ENCODE measurements at places on chromosomes 1 and 21.
A peak's percentile ranks its signal among the peaks of the same experiment; 100 is the strongest.

DNA sequence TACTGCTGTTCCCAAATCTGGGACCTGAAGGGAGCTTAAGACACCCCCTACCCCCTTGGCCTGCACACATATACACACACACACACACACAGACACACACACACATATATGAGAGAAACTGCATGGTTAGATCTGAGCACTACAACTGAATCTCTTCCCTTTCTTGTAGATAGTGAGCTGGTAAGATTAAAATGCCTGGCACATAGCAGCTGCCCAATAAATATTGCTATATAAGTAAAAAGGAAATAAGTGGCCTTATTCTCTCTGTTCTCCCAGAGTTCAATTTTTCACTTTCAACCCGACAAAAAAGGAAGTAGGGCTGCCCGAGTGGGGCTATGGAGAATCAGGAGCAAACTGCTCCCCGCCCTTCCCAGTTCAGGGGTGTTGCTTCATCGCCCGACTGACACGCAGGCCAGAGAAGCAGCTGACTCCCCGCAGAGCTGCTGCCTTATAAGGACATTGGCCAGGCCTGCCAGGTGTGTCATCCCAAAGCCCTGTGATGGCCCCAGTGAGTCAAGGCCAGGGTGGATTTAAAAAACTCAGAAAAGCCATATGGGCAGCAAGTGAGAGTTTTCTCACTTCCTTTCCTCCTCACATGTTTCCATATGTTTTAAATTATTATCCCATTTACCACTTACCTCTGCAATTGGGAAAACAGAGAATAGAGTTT, 106.5 kb upstream of the SLC44A3 start:
- no peak for DNase-seq

GRCh38 chr1:66452162-66452561, 81.8 kb upstream of the SGIP1 start:
- no peak for DNase-seq

DNA sequence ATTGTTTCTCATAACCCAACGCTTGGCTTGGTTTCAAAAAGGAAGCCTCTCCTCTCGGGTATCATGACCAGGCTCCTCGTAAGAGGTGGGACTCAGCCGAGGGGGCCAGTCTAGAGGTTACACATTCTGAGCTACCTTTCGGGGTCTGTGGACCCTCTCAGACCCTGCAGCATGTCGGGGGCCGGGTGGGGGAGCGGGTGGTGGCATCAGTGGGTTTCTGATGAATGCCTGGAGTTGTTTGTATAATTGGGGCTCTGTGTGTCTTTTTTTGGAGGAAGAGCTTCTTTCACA, 229.3 kb downstream of the CAMTA1 start:
- DNase-seq = no peak

- no peak for DNase-seq
Observed at GRCh38 chr1:85494904-85495266, 29.9 kb upstream of the DDAH1 start.

GRCh38 chr1:212215910-212216309, 69.3 kb upstream of the PPP2R5A start:
- no peak for DNase-seq

DNA sequence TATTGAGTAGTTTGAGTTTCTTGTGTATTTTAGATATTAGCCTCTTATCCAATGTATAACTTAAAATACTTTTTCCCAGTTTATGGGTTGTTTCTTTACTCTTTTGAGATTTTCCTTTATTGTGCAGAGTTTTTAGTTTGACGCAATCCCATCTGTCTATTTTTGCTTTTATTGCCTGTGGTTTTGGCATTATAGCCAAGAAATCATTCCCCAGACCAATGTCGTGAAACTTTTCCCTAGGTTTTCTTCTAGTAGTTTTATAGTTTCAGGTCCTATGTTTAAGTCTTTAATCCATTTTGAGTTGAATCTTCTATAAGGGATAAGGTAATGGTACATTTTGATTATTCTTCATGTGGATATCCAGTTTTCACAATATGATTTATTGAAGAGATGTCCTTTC, 87.6 kb downstream of the LEPR start:
- DNase-seq = no peak

DNA sequence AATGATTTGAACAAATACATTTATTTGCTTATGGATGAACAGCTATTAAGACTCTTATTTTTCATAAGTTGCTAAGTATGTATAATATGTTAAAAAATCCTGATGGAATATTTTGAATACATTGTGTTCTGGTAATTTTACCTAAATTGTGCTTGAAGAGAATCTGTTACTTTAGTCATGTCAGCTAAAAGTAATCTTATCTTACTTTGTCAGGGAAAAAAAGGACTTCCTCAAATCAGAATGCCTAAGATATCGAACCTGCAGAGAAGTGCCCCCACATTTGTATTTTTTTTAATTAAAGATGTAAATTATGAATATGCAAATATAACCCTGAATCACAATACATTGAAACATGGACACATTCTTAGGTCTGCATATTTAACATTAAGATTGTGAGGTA, 1331.7 kb downstream of the MRPL39 start:
- no peak for DNase-seq

- no peak for DNase-seq
Observed at GRCh38 chr1:116529199-116529631, 41.6 kb downstream of the CD58 start.

DNA sequence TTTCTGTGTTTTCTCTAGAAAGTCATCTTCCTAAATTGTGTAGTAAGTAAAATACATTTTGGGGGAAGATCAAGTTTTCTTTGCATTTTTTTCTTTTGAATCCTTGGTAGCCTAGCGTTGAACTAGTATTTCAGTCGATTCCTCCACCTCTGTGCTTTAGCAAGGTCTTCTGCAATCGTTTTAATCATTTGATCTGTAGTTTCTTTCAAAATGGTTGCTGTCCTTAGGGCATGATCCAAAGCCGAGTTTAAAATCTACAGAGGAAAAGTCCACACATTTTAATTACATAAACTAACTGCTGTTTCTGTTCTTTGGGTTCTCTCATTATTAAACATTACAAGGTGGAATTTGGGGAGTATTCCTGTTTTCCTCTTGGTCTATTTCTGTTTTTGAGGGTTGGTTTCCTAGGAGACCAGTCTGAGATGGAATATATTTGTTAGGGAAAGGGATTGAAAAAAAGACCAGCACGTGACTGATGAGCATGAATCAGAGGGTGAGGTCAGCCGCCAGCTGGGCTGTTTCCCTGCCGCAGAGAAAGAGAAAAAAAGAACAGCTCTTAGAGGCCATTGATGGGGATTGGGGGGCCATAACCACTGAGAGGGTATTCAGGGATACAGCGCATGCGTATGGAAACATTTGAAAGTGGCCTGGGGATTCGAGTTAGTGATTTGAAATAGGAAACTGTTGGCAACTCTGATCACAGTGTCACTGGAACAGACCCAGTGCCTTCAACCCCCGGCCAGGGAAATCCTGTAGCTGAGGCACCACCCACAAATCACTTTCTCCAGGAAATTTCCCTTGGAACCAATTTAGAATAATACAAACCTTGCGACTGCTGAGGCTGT, 40.6 kb downstream of the AKNAD1 start:
- DNase-seq = peak; percentile 60

DNA sequence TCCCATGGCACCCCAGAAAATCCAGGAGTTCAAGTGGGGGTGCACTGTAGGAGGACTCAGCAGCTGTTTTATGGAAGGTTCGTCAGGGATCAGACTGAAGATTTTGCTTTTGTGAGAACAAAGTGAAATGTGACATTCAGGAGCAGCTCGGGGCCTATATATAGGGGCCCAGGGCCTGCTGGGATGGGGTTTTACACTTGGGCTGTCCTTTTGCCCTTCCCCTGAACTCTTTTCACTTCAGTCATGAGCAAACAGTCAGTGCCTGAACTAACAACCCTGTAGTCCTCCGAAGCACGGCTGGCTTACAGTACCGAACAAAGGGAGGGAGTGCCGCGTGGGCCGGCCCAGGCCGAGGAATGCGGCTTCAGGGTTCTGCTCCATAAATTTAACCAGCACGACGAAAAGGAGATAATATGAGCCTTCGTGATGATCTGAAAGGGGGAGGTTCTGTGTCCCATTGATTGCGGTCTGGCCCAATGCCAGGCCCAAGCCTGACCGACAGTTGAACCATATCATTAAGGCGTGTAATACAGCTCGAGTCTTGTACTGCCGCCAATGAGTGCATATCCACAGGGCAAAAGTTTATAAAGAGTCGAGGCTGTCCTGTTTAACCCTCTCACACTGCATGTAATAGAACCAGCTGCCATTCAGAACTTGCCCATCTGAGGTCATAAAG, 139.9 kb downstream of the DHRS3 start:
- DNase-seq = peak; percentile 76

DNA sequence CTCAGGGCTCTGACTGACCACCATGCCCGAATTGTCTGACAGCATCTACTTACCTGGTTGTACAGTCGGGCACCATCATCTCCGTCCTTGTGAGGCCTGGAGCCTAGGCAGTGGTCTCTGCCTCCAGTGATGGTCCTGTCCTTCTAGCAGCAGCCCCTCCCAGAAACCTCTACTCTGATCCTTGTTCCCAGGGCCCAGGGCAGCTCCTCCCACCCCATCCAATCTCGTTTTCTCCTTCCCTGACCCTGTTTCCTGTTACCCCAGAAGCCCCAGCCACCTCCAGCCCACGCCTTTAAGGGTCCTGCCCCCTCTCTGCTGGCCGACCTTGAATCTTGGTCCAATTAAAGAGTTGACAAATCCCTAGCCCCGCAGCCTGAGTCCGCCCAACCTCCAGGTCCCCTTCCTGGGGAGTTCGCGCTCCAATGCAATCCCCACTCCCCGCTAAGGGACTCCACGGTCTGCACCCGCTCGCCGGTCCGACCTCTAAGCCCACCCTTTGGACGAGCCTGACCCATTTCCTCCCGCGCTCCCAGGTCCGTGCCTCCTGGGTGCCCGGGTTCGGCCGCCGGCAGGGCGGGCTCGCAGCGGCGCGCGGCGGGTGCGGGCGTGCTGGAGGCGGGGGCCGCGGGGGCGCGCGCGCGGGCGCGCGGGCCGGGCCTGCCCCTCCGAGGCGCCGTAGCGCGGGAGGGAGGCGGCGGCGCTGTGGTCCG, at the start of gene B4GALT2:
B4GALT2 (plus strand) TSS at position 660 of the 710 bp plus-strand sequence. CDS start 1,951 bp downstream, outside the sequence.
- DNase-seq = peak; percentile 68

DNA sequence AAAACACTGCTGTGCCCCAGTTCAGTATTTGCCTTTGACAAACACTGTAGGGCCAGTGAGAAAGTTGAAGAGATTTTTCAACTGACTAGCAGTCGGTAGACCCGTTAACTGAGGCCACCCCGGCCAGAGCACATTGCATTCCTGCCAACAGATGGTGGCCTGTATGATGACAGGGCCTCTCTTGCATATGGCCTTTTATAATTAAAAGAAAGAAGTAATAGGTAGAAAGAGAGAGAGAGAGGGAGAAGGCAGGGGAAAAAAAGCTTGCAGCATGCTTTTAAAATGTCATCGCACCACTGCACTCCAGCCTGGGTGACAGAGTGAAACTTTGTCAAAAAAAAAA, 4.7 kb upstream of the C1orf174 start:
- DNase-seq = no peak

DNA sequence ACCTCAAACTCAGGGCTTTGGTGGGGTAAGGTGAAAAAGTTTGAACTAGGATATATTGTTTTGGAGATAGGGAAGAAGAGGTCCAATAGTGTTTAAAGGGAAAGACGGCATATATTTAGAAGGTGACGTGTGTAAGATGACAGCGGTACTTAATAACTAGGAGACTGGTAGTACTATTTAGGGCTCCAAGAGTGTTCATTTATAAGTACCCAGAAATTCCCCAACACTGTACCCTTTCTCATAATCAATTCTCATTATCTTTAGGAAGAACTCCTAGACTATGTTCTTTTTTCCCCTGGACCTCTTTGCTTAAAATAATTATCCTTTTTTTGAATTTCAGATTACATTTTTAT, 1.5 kb downstream of the LYPLAL1 start:
- no peak for DNase-seq

DNA sequence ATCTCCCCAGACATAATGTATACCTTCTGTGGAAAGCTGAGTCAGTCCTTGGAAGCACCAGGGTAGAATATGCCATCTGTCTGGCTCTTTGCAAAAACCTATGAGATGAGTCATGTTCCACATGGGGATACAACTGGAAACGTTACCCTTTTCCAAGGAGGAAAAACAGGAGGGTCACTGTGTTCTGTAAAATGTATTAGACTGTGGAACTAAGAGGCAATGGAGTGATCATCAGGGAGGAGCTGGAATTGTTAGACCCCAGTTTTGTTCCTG, 16.1 kb upstream of the PSMD4 start:
- no peak for DNase-seq

DNA sequence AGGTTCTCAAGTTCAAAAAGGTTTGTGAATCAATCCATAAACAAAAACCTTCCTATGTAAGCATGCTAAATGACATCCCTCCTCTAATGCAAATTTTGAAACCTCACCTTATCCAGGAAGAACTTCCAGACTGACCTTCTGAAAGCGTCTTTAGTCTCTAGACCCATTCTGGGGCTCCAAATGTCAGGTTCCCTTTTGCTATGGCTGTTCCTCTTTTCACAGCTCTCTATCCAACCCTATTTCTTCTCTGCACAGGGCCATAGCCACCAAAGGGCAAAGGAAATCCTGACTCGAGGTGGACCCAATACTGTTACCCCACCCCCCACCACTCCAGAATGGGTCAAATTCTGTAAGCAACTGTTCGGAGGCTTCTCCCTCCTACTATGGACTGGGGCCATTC, 3.4 kb downstream of the ATP1A4 start:
- DNase-seq = no peak

GRCh38 chr1:212608959-212609700, 569 bp downstream of the ATF3 start:
- DNase-seq = peak; percentile 65

DNA sequence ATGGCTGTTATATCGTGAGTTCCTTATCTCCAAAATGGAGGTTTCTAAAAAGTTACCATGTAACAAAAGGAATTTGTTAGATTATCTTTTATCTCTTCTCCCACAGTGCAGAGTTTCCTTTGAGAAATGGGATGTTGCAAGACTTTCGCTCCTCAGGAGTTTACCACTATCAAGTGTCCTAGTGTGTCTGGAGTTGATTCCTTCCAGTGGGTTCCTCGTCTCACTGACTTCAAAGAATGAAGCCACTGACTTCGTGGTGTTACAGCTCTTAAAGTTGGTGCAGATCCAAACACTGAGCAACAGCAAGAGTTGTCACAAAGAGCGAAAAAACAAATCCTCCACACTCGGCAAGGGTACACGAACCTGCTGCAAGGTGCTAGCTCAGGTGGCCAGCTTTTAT, 37.0 kb downstream of the SPAG17 start:
- no peak for DNase-seq

- no peak for DNase-seq
Observed at GRCh38 chr1:30997463-30998057, 68.0 kb downstream of the PUM1 start.

- DNase-seq = no peak
Observed at GRCh38 chr1:33259879-33260278, 3.6 kb downstream of the ZNF362 start.
